Ammon's horn (tissue), 1 donor: ENCODE measurements at places on chromosomes 4 and X.

DNA sequence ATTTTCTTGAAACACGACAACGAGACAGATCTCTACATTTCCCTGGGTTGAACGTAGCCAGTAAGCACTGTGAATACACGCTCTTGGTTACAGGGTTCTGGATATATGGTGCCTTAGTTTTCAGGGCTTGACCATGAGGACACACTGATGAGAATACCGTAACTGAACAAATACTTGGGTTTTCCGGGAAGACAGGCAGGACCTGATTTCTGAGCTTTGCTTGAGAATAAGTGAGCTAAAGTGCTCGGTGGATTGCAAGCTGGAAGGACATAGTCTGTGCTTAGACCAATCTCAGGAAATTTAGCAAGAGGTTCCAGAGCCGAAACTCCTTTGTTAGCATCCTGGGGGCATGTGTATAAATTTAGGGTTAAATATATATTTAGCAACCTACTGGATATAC is 876 bp upstream of the TACR3 start:
- no peak for DNase-seq

DNA sequence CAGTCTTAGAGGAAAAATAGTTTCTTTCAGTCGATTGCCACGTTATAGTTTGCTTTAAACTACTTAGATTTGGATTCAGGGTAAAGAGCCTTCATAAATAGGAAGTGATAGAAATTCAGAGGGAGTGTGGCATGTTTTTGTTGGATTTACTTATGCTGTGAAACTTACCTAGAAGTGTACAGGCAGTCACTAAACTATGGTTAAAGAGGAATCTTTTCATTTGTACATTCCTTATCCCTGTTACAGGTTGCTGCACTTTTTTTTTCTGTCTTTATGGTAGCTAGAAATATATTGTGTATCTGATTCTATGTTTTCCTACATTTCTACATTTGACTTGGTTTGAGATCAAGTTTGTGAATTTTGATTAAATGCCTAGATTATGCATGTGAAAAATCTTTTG is 19.1 kb downstream of the WWC2 start:
- no peak for DNase-seq

GRCh38 chr4:67687636-67688035 is 13.3 kb downstream of the UBA6 start:
- DNase-seq = no peak

DNA sequence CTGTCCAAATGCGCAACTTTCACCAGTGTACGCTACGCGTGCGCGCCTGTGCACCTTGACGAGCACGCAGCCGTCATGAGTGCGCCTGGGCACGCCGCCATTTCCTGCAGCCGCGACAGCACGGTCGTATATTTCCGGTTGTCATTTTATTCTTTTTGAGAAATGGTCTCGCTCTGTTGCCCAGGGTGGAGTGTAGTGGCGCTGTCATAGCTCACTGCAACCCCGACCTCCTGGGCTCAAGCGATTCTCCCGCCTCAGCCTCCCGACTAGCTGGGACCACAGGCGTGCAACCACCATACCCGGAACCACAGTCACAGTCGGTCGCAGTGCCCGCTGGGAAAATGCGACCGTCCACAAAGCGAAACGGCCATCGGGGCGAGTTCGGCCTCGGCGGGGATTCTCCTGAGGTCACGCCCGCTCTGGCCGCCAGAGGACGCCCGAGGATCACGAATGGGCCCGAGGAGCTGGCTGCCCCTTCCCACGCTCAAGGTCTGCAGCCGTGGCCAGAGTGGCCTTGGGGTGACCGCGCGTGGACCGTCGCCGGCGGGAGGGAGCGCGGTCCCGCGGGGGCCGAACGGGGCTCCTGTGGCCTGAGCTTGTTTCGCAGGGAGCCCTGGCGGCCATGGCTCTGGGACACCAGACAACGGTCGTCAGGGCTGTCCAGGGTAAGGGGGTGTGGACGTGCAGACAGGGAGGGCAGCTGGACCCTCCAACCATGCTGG is 23.7 kb upstream of the PNMA3 start:
- DNase-seq = peak; percentile 62

DNA sequence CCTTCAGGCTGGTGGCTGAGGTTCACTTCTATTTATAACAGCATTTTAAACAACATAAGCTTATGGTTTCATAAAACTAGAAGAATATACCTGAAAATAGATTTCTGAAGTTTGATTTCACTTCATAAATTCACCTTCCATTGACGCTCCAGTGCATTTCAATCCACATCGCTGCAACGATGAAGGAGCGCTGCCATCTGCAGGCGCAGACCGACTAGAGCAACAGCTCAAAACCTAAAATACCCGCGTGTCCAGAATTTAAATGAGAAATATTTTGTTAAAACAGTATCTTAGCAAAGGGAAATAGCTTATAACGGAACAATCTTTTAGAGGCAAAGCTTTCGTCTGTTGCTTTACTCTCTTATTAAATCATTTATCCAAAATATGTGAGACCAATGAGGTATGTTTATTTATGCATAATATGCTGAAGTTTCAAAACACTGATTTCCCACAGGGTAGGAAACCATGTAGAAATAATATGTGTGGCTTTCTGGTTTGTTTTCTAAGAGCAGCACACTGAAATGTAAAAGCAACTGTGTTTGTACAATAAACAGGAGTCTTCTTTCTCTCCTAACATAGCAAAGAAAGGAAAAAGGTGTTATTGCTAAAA is 816.4 kb upstream of the FRG1 start:
- DNase-seq = peak; percentile 76

- no peak for DNase-seq
These were observed 21.9 kb downstream of the SH3BP2 start for GRCh38 chr4:2814627-2815270.

DNA sequence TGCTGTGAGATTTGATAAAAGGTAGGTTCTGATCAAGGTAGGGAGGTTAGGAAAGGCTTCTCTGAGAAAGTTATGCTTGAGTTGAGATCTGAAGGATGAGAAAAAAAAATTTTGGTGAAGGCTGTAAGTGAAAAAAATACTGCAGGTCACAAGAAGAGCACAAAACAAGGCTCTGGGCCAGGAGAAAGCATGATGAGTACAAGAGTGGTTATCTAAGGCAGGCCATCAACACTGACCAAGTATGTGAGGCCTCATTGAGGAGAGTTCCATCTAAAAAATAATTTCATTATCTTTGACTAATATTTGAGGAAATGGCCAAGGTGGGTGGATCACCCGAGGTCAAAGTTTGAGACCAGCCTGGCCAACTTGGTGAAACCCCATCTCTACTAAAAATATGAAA is 71.6 kb upstream of the SLC4A4 start:
- no peak for DNase-seq

DNA sequence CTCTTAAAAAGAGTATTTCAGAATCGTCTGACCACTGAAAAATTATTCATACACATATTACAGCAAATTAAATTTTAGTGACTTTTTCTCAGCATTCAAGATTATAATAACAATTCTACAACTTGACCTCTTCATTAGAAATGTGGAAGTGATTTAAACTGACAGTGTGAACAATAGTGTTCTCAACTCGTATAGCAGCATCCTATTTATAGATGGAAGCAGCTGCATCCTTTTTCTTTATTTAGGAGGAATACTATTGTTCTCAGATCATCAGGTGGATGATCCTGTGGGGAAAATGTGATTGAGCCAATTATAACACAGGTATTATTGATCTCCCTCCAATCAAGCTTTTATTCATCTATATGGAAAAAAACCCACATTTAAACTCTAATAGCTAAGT is 56.7 kb downstream of the RAPGEF2 start:
- DNase-seq = no peak
